GM12865 (cell line): ENCODE measurements at places on chromosomes 6 and 20.
A peak's percentile ranks its signal among the peaks of the same experiment; 100 is the strongest.

DNA sequence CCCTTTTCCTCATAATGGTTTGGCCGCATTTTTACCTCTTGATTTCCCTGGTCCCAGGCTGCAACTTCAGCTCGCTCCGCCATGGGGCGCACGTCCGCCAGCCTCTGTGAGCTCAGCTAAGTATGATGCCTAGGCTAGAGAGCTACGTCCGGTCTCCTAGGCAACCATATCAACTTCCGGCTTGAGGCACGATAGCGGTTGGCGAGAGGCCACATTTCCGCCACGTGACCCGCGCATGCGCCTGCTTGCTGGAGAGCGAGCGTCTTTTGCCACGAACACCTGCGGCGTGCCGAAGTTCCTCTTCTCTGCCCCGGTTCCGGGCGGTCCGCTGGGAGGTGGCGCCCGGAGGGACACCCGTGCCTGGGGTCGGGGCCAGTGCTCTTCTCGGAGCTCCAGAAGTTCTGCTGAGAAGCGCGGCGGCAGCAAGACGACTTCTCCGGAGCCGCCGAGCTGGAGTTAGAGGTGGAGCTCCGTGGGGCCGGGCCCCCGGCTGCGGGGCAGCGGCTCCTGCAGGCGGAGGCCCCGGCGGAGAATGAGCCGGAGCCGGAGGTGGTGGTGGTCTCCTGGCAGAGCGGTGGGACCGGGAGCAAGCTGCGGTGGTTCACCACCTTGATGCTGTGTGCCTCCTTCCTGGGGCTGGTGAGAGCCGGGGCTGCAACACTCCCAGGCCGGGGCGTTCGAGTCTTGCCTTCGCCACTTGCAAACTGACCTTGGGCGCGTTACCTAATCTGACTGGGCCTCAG, 172.0 kb downstream of the SLC16A10 start:
- DNase-seq = peak; percentile 100

- no peak for DNase-seq
Measured at GRCh38 chr6:159483259-159483658, 209.8 kb downstream of the SOD2 start.

DNA sequence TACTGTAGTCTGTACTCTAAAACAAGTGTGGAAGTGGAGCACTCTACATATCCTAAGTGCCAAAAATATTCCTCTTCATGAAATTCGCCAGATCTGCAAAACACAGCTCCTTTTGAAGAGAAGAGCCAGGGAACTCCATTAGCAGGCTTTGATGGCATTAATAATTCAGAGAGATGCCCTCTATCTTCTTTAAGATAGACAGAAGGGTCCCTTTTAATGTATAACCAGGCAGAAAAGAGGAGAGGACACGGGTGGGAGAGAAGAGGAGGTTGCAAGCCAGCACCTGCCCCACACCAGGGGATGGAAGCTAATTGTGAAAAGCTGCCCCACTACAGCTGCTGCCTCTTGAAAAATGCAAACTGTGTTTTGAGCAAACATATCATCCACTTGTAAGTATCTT, 3.7 kb upstream of the RFPL4B start:
- no peak for DNase-seq

GRCh38 chr6:105844275-105844883, 241.8 kb upstream of the PRDM1 start:
- DNase-seq = no peak

DNA sequence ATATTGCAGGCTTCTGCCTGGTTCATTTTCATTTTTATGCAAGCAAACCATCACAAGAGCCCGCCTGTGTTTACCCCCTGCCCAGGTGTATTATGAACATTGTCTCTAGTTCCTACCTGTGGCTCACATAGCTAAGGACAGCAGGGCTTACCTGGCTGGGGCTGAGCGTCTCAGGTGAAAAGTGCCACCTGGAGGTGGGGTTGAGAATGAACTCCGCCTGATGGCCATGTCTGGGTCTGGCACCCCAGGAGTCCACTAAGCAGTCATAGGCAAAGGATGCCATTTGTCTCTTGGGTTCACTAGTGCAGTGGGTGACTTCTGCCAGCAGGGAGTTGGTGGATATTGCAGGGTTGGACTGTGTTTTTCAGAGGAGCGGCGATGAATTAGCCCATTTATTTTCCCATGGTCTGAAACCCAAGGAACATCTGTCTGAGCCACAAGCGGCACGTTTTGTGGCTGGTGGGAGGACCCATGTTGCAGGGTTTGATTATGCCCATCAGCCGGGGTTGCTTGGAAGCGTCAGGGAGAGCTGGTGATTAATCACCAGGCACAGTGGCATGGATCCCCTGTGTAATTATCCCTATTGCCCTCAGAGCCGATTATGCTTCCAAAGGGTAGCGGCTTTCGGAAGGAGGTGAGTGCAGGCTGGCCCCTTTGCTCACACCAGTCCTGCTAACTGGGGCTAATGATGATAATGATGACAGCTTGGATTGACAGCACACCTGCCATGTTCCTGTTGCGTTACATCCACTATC, 92.1 kb downstream of the CDH26 start:
- DNase-seq = no peak

DNA sequence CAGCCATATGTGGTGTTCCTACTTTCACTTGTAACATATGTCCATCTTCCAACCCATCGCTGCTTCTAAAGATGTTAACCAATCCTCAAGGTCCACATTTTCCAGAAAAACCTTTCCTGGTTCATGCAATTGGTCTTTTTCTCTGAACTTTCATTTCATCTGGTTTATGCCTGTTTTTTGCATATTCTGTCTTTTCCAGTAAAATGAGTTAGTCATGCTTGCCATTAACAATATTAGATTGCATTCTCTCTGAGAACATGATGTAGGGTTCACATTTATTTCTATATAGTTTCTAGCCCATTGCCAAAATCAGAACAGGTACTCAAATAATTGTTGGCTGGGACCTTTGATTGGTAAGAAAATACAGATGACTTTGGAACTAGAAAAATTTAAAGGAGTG, 36.7 kb downstream of the HIVEP2 start:
- no peak for DNase-seq

DNA sequence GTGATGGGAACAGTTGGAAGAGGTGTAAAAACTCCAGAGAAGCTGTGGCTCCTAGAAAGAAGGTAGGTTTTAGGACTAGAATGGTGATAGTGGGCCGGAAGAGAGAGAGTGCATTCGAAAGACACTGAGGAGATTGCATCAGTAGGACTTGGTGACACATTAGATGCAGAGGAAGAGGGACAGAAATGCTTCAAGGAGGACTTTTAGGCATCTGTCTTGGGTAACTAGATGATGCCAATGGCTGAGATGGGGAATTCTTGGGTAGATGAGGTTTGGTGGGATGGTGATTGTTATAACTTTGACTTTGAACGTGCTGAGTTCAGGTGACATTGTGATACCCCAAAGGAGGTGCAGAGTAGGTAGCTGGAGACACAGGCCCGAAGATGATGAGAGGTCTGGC, 196.5 kb downstream of the GMPR start:
- DNase-seq = no peak

DNA sequence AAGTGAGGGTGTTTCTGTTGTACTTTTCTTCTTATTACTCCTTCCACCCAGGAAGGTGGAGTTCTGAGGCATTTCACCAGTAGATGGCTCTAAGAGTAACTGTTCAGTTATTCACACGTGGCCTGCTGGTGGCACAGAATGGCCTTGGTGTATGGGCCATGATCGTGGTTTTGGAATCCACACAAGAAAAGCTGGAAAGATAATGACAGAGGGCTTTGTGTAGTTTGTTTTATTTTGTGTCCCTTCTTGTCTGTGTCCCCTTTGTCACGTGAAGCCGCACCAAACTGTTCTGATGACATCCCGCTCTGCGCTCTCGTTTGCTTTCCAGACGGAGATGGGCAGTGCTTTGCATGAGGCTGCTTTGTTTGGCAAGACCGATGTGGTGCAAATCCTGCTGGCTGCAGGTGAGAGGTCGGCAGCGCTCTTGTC, 93.4 kb downstream of the ANKS1A start:
- DNase-seq = no peak

DNA sequence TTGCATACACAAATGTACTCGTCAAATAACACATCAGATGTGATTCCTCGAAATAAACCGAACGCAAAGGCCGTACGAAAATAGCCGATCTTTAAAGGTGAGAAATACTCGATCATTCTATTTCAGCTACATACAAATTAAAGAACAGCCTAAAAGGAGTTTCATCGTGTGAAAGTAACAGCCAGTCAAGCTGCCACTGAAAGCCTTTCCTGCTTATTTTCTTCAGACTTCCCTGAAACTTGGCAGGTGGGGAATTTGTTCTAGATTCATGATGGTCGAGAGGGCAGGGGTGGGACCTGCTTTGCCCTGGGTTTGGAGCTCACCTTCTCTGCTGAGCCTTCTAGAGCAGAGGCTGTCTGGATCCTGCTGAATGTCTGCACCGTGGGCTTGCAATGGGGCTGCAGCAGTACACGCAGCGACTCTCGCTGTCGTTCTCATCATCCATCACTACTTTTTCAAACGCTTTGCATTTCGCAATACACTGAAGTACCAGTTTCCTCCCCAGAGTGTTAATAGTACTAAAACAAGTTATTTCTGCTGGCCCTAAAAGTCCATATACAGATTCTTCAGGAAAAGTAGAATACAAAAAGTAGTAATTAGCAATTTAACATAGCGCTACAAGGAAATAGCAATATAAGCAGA, 16.2 kb downstream of the FOXC1 start:
- no peak for DNase-seq
